Glutamatergic neuron (in vitro differentiated cells): ENCODE measurements at places on chromosomes 1 and 21. TPM values are rescaled to one million over a fixed set of nuclear protein-coding genes. Genes with fewer than 3 reads are reported as not detected.

Gene LCE1D
- total RNA-seq = not detected

DNA sequence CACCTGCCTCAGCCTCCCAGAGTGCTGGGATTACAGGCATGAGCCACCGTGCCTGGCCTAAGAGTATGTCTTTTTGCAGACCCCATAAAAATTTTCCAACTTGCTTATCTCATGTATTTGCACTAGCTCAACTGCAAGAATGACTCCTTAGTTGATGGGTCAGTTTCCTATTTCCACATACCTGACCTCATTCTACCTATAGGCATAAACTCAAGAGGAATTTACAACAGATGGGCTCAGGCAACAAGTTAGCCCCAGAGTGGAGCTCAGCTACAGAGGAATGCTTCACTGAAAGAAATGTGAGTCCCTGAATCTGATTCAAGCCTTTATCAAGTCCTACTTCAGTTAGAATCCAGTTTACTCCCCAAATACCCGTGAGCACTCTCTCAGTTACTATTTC, 5.3 kb upstream of the SLC37A1 start:
- no peak for DNase-seq

Gene CD101
- total RNA-seq = 3.2 TPM

- DNase-seq = no peak
Measured at GRCh38 chr21:45863751-45864150, 117.8 kb upstream of the COL6A1 start.
